Head of caudate nucleus (tissue), 42 donors: ENCODE measurements at places on chromosomes 4 and X.

GRCh38 chrX:71103110-71103983 lies 3.2 kb downstream of the CXorf65 start:
- DNase-seq = no peak

GRCh38 chrX:13906093-13906492 lies 89.2 kb upstream of the GPM6B start:
- peak; percentile 67 for DNase-seq

- DNase-seq = peak; percentile 26
Observed at GRCh38 chr4:37891260-37892159, 626 bp downstream of the TBC1D1 start.

GRCh38 chr4:176273736-176274135 lies 4.7 kb upstream of the ASB5 start:
- DNase-seq = no peak

DNA sequence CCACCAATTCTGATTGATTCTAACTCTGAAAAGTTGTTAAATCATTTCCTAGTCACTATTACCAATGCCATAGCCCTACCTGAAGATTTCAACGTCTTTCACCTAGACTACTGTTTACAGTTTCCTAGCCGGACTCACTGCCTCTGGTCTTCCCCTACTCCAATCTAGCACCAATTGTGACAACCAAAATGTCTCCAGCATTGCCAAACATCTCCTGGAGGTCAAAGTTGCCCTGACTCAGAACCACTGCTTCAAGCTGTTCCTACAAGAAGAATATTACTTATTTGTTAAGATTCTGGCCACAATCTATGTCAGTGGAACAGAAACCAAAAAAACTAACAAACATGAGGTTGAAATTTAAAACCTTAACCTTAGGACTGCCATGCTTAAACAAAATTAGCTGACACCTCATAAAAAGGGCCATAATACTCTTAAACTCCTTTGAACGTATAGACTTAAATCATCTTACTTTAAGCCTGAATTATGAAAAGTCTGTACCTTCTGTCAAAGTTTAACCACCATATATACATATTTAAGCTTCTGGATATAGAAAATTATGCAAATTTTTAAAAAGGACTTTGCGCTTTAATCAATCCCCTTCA lies 2.1 kb downstream of the PDS5A start:
- DNase-seq = no peak

GRCh38 chr4:185305979-185306442 lies 89.7 kb downstream of the LRP2BP start:
- peak; percentile 24 for DNase-seq

DNA sequence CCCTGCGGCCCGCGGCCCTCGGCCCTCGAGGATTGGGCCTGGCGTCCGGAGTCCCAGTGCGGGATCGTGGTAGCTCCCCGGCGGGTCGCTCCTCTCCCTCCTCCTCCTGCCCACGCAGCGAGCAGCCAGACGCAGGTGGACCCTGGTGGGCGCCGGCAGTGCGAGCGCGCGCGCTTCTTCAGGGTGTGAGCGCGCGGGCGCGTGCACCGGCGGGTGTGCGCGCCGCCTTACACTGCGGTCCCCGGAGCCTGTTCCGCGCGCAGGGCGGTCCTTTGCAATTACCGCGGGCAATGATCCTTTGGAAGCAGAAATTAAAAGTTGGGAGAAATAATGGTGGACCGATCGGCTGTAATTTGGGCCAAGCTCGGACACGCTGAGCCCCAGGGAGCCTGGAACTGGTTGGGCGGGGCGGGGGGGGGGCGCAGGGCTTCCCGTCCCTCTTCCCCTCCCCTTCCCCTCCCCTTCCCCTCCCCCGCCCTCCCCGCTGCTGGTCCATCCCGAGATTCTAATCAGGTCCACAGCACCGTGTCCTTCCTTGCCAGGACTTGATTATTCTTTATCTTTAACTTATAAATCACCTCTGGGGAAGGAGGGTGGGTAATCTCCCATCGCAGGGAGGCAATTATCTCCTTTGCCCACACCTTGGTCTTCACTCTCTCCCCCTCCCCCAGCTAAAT lies 1.6 kb upstream of the NKX1-1 start:
- peak; percentile 30 for DNase-seq

- no peak for DNase-seq
Observed at GRCh38 chrX:20189171-20189570, 47.5 kb upstream of the EIF1AX start.

DNA sequence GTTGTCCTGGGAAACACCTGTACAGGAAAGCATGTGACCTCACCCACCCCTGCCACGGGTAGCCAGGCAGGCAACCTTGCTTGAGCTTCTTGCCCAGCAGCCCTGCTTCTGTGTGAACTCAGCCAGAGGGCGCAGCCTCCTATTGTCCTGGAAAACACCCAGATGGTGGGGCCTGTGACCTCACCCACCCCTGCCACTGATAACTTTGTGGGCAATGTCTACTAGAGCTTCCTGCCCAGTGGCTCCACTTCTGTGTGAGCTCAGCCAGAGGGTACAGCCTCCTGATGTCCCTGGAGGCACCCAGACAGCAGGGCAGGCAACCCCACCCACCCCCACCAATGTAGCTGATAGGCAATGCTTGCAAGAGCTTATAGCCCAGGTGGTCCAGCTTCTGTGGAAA lies 146.3 kb downstream of the DTHD1 start:
- no peak for DNase-seq

DNA sequence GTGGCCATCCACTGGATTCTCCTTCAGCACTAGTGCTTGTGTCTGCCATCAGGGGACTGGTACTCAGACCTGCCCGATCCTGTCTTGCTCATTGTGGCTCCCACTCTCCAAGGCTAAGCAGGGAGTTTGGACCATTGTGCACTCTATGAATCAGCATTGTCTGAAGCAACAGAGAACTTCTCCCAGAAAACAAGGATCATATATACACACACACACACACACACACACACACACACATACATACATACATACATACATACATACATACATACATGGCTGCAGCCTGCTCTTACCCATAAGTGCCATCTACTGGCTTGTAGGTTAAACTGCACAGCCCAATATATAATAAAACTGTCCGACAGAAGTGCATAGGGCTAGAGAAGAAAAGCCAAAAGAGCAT lies 345.3 kb upstream of the LCORL start:
- DNase-seq = no peak

DNA sequence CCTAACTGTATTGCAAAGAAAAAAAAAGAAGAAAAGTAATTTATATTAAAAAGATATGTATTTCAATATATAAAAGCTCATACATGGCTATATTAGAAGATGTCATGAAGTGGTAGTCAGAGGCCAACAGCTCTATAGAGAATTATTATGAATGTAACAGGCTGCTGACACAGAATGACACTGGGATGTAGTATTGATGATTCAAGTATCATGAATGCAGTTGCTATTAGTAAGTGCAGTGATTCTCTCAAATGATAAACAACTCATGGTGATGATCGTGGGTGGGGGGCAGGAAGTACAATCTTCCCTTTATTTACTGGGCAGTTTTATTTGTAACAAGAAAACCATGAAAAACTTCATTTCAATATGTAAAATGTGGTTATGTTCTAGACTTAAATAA lies 124.6 kb downstream of the COL4A6 start:
- DNase-seq = no peak

- DNase-seq = no peak
Observed at GRCh38 chrX:42127563-42127962, 204.2 kb upstream of the CASK start.

GRCh38 chrX:103530545-103530944 lies 11.3 kb upstream of the RAB40A start:
- no peak for DNase-seq

DNA sequence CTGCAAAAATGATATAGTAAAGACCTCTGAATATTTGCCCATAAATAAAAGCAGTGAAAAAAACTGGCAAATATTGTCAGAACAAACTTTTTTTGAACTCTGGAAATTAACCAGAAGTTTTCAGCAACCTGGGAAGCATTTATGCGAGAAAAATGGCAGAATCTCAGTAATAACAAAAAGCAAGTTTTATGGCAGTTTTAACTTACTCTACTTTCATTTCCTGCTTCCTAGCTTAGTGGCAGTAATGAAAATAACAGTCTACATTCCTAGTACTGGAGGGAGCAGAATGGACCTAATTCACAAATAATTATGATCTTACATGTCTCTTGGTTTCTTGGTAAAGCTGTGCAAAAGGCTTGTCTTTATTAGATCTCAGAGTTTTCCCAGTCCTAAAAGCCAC lies 460.1 kb downstream of the NAF1 start:
- no peak for DNase-seq

DNA sequence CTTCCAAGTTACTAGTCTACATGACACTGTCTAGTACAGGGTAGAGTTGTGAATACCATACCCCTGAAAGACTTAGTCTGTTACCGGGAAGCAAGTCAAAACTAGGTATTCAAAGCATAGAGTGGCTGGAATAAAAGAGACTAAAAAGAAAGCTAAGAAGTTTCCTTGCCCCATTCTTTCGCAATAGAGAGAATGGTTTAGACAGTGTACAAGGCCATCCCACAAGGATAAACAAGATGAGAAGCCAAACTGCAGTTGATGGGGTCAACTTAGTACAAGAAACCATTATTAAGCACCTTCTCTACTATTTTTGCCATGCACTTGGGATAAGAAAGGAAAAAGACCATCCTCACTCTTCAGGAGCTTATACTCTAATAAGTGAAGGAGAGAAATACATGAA lies 30.3 kb downstream of the AMMECR1 start:
- DNase-seq = no peak

DNA sequence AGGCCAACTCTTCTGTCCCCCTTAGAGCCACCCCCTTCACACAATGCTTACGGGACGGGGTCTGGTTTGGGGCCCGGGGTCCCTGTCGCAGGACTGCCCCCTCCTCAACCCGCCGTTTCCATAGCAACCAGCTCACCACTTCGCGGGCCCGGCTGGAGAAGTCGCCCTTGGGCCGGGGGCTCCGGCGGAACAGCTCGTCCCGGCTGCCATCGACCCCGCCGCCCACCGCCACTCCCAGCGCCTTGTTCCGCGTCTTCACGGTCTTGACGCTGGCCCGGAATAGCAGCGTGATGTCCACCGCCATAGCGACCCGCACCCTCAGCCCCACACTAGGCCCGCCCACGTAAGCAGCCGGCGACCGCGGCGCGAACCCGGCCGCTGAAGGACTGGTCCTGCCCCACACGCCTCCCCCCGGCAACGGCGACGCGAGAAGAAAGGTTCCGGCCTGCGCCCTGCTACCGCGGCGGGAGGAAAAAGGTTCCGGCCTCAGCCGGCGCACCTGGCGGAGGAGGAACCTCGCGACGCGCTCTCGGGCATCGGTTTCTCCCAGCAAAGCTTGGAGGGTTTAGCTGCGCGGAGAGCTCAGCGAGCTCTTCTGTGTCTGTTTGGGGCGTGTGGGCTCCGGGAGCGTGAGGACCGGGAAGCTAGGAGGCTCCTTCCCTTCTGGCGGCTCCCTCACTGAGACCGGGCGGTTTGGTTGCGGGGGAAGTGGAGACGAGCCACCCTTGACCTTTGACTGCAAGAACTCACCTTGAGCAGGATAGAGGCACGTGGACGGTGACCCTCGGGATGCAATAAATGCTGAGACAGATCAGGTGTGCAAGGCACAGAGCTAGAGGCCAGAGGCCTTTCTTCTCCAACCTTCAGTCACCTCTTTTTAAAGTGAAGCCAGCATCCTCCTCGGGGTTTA lies at the start of gene STX18:
TSS of gene STX18 (minus strand) at position 388 of the 910 bp plus-strand sequence. CDS start at position 304, 84 bp downstream.
- DNase-seq = peak; percentile 92

DNA sequence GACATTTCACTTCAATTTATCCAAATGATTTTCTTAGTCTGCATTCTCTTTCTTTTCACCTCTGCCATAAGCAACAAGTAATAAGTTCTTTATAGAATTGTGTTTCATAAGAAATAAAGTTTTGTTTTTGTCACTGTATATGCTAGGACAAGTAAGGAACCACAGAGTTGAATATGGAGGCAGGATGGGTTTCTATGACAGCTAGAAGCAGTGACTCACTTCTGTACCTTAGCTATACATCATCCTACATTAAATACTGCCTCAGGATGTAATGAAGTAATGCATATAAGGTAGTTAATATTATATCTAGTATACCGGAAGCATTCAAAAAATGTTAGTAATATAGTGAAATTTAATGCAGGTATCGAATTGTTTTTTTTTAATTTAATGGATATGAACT lies 128.0 kb downstream of the PPA2 start:
- DNase-seq = no peak

DNA sequence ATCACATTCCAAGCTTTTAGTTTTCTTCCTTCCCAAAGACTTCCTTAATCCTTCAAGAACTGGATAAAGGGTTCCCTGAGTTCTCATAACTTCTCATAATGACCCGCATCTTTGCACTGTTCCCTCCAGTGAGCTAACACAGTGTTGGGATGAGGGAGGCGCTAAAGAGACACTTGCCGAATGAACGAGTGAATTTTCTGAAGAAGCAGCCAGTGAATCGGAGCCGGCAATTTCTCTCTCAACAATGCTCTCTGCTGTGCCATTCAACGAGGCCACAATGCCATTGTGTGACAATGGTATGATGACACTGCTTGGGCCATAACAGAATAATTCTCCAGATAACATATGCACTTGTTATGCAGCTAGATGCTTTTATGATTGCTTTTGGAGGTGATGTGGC lies 51.4 kb upstream of the ZFP42 start:
- no peak for DNase-seq

DNA sequence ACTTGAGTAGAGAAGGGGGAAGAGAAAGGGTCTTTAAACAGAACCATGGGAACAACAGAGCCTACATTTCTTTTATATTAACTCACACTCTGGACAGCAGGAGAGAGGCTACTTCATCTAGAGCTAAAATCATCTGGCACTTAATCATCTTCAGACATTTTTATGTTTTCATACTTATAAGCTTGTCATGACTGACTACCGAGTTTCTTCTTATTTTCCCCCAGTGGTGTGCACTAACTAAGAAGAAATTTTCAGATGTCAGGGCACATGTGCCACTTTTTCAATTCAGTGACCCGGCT lies 11.8 kb upstream of the RTL5 start:
- no peak for DNase-seq

GRCh38 chr4:127047930-127048329 lies 584.8 kb upstream of the INTU start:
- DNase-seq = no peak

- DNase-seq = no peak
Observed at GRCh38 chr4:23885943-23886590, 3.8 kb downstream of the PPARGC1A start.

DNA sequence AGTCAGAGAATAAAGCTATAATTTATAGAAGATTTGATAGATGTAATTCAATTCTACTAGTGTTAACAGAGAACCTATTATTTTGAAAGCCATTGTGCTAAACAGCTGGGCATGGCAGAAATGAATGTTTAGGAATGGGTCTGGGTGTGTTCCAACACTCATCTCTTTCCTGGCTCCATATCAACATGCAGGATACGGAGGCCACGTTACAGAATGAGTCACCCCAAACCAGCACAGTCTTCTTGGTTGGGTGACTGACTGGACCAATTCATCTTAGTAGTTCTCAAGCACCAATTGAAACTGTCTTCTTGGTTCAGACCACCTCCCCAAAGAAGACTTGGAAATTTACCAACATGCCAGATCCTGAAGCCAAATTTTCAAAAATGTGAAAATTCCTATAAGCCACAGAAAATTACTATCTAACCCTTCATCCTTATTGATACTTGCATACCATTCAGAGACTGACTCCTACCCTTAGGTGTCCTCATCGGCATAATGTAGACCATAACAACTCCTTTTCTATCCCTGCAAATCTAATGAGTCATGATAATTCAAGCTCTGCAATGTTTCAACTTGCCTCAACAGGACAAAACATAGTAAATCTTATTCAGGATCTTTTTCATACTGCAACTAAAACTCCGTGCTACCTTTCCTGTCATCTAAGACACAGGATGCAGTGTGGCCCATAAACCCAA lies 52.0 kb upstream of the ATOH1 start:
- DNase-seq = no peak
